Progenitor cell of endocrine pancreas (in vitro differentiated cells): ENCODE measurements at places on chromosomes 7 and 10.

GRCh38 chr7:73423519-73424488, 9.8 kb upstream of the FZD9 start:
- DNase-seq, result no peak

DNA sequence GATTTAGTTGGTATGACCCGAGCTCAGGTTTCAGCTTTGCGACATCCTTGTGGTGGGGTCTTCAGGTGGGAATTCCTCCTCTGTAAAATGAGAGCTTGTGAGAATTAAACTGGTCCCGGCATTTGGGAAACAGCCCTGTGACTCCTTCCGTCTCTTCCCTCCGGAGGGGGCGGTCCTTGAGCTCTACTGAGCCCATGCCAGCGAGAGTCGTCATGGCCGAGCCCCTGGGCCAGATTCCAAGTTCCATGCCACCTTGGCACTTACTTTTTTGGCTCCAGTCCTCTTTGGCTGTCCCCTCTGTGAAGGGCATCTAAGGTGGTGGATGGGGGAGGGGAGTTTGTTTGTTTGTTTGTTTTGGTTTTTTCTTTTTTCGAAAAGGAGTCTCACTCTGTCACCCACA, 47.6 kb downstream of the GTF2IRD1 start:
- DNase-seq, result no peak

GRCh38 chr10:133096616-133097269, 9.0 kb downstream of the ADGRA1 start:
- no peak for DNase-seq

DNA sequence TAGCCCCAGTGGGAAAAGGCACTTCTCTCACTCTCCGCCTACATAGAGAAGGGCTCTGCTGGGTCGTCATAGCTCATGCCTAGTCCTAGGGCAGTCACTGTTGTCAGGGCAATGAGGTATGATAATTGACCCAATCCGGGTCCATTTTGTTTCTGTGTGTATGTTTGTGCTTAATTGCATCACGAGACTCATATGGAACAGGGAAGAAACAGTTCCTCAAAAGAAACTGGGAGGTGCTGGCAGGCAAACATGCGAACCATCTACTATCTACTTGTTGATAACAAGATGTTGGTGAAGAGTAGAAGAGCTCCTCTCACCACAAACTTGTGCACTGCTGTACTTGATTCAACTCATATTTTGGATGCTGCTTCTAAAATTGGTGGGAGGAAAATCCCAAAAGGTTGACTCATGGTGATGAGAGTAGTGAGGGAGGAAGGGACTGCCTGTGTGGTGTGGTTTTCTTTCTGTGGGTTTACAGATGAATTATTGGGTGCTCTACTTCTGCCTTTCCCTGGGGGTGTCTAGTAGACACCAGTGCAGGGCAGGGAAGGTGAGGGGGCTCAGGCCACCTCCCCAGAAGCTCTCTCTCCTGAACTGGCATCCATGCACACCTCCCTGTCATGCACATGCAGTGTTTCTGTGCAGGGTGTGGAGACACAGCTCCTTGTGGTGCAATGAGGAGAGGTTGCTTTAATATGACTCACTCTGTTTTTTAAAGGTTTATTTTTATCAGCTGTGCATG, 29.4 kb downstream of the LSMEM1 start:
- no peak for DNase-seq

- no peak for DNase-seq
Measured at GRCh38 chr10:42975558-42976340, 101.1 kb upstream of the RET start.

DNA sequence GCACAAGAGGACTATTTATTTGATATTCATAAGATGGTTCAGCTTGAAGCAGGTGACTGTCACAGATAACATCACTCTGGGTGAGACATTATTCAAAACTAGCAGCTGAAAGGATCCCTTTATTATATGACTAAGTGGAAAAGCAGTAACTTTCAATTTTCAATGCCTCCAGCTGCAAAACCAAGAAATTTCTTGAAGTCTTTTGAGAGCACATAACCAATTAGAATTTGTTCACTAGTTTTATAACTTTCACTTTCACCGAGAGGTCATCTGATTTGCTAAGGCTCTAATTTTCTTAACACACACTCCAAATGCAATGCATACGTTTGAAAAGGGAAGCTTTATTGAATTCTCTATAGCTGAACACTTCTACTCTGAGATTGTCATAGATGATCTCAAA, 88.6 kb upstream of the KLF14 start:
- DNase-seq, result no peak

GRCh38 chr10:132310701-132311337, 3.1 kb upstream of the STK32C start:
- no peak for DNase-seq

DNA sequence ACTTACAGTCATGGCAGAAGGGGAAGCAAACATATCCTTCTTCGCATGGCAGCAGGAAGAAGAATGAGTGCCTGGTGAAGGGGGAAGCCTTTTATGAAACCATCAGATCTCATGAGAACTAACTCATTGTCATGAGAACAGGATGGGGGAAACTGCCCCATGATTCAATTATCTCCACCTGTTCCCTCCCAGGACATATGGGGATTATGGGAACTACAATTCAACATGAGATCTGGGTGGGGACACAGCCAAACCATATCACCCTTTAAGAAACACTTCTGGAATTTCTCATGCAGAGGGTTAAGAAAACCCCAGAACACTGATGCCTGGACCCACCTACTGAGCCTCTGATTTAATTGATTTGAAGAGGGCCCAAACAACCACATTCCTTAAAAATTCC, 63.3 kb upstream of the DNAJB12 start:
- DNase-seq, result no peak

- DNase-seq, result peak; percentile 29
Measured at GRCh38 chr7:151626422-151627115, 106.9 kb upstream of the RHEB start.

DNA sequence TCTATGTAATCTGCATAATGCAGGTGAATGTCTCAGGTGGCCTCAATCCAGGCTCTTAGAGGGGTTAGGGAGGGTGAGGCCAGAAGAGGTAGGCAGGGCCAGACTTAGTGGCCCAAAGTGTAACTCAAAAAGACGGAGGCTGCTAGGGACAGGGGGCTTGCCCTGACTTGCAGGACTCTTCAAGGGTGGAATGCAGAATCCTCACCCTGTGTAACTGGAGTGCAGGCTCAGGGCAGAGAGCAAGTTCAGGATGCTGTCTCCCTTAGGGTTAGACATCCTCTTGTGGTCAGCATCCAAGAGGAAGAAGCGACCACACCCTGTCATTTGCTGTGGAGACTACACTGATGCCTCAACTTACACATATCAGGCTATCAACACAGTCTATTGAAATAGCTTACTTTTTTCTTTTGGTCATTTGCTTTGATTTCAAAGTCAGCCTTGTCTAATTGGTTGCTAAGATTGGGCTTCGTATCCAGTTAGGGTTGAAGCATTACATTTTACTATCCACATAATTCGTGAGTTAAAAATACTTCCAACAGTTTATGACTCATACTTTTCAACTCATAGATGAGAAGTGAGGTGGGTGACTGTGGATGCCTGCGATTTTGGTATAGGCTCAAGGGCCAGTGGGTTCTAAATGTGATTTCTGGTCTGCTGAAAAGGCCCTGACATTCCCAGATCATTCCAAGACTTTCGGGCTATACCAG, 563.6 kb downstream of the SUGCT start:
- no peak for DNase-seq

DNA sequence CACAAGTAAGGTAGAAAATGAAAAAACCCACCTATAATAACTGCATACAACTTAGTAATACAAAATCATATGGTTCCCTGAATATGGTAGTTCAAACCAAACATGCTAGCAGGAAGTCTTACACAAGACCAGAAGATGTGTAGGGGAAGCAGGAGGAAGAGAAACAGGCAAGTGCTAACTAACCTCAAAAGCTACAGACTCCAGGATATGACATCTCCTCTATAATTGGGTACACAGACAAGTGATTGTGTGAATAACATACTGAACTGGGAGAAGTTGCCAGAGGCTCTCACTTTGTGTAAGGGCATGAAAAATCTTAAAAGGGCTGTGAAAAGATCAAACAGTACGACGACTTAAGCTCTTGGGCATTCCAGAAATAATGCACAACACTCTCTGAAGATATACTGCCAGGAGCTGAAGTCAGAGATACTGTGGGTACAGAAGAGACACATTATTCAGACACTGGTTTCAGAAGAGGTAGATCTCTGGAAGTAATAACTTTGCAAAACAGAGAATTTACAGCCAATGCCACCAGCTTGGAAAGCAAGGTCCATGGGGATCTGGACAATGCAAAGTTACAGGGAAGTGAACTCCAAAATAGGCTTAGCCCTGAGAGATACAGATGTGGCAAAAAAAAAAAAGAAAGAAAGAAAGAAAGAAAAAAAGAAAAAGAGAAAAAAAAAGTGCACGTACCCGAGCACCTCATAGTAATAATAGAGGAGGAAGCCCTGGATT, 767.2 kb downstream of the TNS3 start:
- no peak for DNase-seq

GRCh38 chr10:123402656-123403055, 248.5 kb downstream of the BUB3 start:
- DNase-seq, result no peak

DNA sequence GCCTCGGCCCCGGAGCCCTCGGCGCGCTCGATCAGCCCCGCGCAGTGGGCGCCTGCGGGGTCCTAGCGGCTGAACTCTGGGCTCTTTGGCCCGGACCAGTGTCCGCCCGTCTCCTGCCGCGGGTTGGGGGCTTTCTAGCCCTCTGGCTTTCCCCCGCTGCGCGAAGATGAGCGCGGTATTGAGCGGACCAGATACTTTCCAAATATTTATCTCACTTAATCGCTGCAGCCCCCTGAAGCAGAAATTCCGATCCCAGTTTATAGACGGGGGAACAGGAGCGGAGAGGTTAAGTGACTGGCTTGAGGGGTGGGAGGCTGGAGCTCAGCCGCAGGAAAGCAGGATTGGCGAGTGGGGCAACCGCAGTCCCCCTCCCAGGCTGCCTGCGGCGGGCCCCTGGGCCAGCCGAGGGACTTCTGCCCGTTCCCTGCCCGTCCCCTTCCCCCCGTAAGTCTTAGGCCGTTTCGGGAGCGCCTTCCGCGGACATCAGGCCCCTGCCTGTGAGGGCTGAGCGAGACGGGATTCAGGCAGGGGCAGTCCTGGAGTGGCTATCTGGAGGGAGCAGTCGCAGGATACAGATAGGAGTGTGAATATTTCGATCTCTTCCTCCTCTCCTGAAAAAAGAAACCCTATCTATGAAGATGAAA, 565 bp downstream of the STRIP2 start:
- DNase-seq, result peak; percentile 19

DNA sequence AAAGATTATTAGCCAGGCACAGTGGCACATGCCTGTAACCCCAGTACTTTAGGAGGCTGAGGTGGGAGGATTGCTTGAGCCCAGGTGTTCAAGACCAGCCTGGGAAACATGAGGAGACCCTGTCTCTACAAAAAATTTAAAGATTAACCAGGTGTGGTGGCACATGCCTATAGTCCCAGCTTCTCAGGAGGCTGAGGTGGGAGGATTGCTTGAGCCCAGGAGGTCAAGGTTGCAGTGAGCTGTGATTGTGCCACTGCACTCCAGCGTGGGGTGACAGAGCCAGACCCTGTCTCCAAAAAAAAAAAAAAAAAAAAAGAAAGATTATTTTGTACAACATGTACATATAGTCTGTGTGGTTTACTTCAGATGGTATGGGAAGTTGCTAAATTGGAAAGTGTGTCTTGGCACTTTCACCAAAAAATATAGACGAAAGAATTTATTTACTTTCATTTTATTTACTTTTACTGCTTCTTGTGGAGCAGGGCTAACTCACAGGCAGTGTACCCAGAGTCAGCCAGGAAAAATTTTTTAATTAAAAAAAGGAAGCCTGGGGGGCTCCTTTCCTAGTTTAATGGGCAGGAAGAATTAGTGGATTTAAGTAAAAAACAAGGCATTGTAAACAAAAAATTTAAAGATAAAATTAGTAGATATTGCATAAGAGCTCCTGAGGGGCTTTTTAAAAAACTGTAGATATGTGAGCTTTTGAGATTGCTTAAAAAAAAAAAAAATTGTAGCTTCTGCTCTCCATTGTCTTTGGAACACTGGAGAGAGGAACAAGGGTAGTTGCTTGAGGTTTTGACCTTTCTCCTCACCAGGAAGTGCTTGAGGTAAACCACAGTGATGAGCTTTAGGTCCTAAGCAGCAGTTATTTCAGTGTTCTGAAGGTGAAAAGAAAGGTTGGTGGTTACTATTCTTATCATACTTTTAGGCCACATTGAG, 44.6 kb upstream of the VDAC2 start:
- no peak for DNase-seq

GRCh38 chr7:104179178-104179577, 28.6 kb downstream of the ORC5 start:
- DNase-seq, result no peak

GRCh38 chr10:5584895-5585516, 60.2 kb downstream of the CALML3 start:
- DNase-seq, result no peak

DNA sequence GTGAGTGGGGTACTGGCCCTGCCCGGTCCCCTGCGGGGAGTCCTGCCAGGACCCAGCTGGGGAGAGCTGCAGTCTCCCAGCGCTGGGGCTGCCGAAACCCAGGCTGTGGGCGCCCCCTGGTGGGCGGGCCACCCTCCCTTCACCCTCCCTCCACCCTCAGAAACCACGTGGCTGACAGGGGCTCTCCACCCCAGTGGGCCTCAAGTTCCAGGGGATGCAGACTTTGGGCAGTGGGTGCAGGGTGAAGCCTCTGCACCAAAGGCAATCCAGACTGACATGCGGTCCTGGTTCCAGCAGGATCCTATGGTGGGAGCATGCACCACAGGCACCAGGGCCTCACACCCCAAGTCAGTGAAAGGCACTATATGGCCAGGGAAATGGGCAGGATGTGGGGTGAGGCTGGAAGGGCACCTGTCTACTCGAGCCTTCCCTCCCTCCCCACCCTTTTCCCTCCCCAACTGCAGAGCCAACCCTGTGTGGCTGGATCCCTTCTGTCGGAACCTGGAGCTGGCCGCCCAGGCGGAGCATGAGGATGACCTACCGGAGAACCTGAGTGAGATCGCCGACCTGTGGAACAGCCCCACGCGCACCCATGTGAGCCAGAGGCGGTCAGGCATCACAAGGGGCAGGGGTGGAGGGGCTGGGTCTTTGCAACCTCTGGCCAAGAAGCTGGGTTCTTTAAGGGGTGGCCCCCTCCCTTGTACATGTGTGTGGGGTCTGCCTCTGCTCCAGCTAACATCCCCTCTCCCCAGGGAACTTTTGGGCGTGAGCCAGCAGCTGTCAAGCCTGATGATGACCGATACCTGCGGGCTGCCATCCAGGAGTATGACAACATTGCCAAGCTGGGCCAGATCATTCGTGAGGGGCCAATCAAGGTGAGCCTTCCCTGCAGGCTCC, 38.8 kb downstream of the PSAP start:
- peak; percentile 52 for DNase-seq

- DNase-seq, result no peak
Measured at GRCh38 chr7:155170331-155170730, 100.2 kb downstream of the HTR5A start.

GRCh38 chr7:47453093-47454061, 128.5 kb downstream of the TNS3 start:
- DNase-seq, result no peak

- no peak for DNase-seq
Measured at GRCh38 chr10:125709553-125710474, 9.7 kb upstream of the EDRF1 start.

GRCh38 chr10:128846927-128847326, 620.1 kb upstream of the MGMT start:
- no peak for DNase-seq

GRCh38 chr7:22610263-22610662, 110.3 kb upstream of the STEAP1B start:
- DNase-seq, result no peak

- DNase-seq, result no peak
Measured at GRCh38 chr7:109282726-109283125, 713.1 kb downstream of the DNAJB9 start.
